ENCODE measurements at places on chromosomes 1 and 21.

- no peak for DNase-seq
Measured at GRCh38 chr1:92310185-92310597, 11.3 kb downstream of the RPAP2 start.

DNA sequence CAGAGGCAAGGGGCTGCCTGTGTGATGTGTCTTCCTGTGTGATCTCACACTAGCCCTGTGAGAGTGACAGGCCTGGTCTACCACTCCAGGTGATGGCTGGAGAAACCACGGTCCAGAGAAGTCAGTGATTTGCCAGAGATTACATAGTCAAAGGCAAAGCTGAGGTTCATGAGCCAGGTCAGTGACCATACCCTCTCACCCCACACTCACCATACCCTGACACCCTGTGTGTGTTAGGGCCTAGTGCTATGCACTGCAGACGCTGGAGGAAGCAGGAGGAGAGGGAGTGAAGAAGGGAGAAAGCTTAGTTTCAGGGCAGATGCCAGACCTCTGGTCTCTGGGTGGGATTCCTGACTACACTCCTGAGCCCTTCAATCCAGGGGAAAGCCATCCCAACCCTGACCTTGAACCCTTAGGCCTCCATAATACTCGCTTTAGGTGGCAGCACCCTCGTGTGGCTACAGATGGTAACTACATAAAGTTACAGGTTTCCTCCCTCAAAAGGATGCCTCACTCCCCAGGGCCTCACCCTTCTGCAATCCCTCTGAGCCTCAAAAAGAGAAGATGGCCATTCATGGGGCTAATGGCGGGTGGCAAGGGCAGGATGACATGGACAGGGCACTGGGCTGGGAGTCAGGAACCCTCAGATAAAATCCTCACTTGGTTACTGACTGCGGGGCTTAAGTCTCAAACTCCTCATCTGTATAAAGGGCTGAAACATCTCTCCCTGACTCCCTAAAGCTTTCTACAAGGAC, 20.8 kb upstream of the SDC3 start:
- DNase-seq: peak; percentile 49

DNA sequence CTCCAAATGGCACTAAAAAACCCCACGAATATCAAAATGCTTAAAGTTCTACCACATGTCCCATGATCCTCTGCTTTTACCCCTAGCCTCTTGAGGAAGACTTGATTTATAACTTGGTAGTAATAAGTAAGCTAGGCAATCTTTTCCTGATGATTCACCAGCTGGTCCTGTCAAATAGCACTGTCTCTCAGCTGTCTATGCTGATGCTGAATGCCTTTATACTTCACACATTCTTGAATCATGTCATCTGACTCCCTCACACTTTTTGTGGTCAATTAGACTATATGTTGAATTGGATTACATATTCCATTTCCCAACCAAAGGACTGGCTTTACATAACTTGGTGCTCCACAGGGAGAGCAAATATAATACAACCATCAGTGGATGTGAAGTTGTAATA, 16.6 kb downstream of the C21orf91 start:
- DNase-seq: no peak

- DNase-seq: no peak
Measured at GRCh38 chr1:187942986-187943385, 1114.2 kb downstream of the PLA2G4A start.

DNA sequence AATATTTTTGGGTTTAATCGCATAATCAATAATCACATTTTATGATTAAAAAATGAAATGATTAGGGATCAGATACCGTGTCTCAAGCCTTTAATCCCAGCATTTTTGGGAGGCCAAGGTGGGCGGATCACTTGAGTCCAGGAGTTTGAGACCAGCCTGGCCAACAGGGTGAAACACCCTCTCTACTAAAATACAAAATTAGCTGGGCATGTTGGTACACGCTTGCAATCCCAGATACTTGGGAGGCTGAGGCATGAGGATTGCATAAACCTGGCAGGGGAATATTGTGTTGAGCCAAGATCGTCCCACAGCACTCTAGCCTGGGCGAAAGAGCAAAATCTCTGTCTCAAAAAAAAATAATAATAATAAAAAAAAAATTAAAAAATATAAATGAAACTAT, 1581.4 kb downstream of the KCNT2 start:
- DNase-seq: no peak

DNA sequence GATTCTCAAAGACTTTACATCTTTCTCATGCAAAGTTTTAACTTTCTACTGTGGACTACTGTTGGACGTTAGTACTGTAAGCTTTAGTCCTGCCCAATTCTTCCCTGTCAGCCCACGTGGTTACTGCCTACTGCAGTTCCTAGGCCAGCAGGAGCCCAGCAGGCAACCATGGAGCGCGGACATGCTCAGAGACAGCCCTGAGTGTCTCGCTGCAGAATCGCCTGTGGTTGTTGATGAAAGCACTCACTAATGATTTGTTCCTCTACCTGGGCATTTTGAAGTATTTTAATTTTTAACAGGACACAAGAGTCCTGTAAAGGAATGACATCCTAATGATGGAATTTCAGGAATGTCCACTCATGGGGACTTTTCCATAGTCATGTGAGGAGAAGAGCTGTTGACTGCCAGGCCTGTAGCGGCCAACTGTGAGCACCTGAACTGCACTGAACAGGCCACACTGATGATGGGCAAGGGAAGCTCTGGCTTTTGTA, 44.1 kb downstream of the PGBD5 start:
- DNase-seq: no peak

DNA sequence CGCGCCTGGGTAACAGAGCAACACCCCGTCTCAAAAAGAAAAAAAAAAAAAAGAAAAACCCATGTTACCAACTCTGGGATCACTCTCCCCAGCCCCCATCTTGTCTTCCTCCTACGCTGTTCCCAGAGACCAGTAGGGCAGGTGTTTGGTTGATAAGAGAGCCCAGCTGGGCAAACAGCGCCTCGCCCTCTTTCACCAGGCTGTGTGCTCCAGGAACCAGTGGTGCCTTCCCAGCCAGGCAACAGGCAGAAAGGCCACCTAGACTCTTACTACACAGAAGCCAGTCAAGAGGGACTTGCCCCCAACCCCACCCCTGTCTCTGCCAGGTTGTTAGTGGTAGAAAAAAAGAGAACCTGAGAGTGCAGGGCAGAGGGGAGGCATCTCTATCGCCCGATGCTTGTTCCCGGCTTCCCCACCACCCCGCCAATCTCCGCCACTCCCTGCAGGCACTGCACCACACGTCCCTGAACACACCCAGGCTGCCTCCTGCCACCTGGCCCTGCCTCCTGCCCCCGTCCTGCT, 14.0 kb upstream of the CTRC start:
- no peak for DNase-seq

DNA sequence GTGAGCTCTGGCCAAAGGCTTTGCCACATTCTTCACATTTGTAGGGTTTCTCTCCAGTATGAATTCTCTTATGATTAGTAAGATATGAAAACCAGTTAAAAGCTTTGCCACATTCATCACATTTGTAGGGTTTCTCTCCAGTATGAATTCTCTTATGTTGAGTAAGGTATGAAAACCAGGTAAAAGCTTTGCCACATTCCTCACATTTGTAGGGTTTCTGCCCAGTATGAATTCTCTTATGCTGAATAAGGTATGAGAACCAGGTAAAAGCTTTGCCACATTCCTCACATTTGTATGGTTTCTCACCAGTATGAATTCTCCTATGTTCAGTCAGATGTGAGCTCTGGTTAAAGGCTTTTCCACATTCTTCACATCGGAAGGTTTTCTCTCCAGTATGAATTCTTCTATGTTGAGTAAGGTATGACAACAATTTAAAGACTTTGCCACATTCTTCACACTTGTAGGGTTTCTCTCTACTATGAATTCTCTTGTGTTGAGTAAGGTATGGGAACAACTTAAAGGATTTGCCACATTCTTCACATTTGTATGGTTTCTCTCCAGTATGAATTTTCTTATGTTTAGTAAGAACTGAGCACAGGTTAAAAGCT, 20.7 kb downstream of the ZNF695 start:
- no peak for DNase-seq

DNA sequence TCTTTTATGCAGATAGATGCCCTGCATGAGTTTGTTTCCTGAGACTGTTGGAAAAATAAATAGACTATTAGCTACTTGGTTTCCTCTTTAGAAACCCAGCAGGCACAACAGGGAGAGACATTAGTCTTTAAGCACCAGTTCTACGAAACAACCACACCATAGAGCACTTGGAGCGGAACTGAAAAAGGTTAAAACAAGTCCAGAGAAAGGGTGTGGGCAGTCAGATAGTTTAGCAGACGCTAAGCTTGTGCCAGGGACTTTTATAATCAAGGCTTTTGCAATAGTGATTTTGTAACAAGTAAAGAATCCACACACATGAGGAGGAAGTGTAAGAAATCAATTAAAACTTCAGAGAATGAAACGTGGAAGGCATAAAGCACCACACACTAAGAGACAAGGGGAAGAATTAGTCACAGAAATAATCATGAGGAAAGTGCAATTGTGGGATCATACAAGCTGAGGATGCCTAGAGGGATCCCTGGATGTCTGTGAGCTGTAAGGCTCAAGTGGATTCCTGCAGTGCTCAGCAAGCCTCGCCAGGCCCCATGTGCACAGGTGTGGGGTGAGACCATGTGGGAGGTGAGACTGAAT, 37.8 kb upstream of the TLR5 start:
- DNase-seq: no peak

- no peak for DNase-seq
Measured at GRCh38 chr1:84166797-84167196, 22.7 kb downstream of the PRKACB start.

DNA sequence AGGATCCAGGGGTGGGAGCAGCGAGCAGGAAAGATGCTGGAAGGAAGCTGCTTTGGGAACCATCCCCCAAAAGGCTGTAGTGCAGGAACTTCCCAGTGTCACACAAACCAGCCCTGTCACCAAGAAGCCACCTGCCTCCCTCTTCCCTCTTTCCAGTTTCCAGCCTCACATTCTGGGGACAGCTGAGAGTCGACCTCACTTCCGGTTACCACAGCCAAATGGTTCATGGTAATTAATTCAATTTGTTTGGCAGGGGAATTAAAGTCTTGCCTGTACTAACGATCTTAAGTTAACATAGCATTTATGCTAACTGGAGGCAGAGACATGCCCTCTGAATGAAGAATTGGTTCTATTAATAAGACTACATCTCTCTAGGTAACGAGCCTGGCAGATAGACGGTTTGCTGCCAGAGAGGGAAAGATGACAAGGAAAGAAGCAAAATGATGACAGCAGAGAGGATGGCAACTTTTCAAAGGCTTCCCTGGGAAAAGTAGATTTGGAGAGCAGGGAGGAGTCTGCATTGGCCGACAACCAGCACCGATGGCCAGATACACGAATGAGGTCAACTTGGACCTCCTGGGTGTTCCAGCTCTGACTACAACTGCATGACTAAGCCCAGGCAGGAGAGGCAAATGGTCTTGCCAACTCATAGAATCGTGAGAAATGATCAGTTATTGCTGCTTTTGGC, 64.1 kb downstream of the TMCO4 start:
- DNase-seq: no peak

DNA sequence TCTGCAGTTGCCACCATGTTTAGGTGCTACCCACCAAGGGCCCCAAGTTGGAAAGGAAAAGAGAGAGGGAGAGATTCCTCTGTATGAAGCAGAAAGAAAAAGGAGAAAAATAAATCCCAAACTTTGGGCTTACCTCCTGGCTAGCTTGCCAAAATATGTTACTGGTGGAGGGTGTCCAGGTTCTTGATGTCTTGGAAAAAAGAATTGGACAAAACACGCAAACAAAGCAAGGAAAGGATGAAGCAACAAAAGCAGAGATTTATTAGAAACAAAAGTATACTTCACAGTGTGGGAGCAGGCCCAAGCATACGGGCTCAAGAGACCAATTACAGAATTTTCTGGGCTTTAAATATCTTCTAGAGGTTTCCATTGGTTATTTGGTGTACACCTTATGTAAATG, 204.5 kb upstream of the LRRC7 start:
- no peak for DNase-seq

DNA sequence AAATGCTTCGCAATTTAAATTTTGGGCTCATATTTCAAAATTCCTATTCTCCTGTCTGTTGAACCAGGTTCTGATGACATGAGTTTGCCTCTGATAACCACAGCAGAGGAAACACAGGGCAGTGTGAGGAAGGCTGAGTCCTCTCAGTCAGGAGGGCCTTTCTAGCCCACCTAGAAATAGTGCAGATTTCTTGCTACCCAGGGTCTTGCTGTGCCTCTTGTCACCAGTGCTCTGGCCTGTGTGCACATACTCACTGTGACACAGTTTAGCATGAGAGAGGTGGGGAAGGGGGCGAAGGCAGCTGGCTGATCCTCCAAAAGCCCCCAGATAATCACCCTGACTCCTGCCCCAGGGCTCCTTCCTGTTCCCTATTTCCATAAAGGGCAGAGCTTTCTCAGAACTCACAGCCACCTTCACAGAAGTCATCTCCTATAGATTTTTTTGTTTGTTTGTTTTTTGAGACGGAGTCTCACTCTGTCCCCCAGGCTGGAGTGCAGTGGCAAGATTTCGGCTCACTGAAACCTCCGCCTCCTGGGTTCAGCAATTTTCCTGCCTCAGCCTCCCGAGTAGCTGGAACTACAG, 23.7 kb downstream of the ERRFI1 start:
- no peak for DNase-seq

All from stimulated activated CD4-positive, alpha-beta T cell treated with anti-CD3 and anti-CD28 coated beads, Interleukin-2, amount 100 ng/mL, for 48 hours (primary cell).